ENCODE measurements at places on chromosomes 13 and 19.

- no peak for DNase-seq
Measured at GRCh38 chr13:37526710-37527473, 71.7 kb downstream of the POSTN start.

- DNase-seq: no peak
Measured at GRCh38 chr19:1366296-1366695, 17.4 kb upstream of the NDUFS7 start.

- DNase-seq: no peak
Measured at GRCh38 chr19:38290631-38291147, 13.4 kb upstream of the C19orf33 start.

DNA sequence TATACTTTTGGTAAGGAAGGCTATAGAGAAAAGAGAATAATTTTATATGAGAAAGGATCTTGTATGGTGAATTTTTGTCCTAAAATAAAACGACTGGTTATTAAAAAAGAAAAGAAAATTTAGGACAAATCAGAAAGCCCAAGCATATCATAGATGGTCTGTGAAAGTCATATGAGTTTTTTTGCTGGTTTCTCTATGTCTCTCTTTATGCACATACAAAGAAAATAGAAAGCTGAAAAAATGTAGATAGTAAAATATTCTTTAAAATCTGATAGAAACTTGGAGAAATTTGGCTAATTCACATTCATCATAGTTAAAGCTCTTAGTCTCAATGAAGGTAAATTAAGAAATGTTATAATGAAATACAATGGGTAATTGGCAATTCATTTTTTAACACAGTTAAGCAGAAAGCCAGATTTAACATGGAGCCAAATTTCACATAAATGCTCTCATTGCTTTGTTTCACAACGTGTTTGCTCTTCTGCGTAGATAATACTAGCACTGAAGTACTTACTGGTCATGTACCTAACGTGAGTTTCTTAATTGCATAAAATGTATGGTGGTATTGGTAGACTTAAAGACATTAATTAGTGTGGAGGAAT is 621.5 kb upstream of the ATXN8OS start:
- DNase-seq: no peak

- no peak for DNase-seq
Measured at GRCh38 chr19:13946414-13946813, 5.9 kb upstream of the DCAF15 start.

GRCh38 chr13:51004111-51004865 is 94.7 kb downstream of the RNASEH2B start:
- no peak for DNase-seq

GRCh38 chr13:50444726-50445125 is 398.8 kb downstream of the DLEU7 start:
- no peak for DNase-seq

GRCh38 chr19:49116544-49116943 is 2.4 kb downstream of the LIN7B start:
- DNase-seq: no peak

GRCh38 chr13:25679936-25680335 is 308.2 kb downstream of the ATP8A2 start:
- DNase-seq: no peak

GRCh38 chr19:33507021-33507956 is 14.3 kb downstream of the PEPD start:
- no peak for DNase-seq

DNA sequence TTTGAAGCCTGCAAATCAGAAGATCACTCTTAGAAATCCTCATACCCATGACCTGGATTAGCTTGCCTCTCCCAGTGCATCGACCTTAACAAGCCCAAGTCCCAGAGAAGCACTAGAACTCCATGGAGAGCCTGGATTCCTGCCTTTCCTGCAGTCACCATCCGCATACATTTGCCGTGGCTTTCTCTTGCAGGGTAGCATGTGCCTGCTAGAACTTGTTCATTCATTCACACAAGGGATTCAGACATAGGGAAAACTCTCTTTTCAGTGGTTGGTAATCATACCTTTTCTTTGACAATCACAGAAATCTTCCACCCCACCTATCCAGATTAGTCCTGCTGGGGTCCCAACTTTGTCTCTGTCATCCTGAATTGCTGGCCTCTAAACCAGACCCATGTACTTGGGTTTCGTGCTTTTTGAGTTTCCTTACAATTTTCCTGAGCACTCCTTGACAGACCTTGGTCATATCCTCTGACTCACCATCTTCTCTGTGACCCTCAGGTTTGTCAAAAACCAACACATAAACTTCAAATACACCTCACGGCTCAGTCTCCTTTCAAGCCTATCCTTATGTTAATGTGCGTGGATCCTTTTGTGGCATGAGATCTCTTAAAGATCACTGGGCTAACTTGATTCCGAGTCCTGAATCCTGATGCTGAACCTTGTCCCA is 355.0 kb downstream of the MYO16 start:
- DNase-seq: no peak

- DNase-seq: no peak
Measured at GRCh38 chr19:47713046-47714021, at the start of gene EHD2. TSS of gene EHD2 (plus strand) at chr19:47713422. CDS start at chr19:47716613, 3,191 bp downstream.

DNA sequence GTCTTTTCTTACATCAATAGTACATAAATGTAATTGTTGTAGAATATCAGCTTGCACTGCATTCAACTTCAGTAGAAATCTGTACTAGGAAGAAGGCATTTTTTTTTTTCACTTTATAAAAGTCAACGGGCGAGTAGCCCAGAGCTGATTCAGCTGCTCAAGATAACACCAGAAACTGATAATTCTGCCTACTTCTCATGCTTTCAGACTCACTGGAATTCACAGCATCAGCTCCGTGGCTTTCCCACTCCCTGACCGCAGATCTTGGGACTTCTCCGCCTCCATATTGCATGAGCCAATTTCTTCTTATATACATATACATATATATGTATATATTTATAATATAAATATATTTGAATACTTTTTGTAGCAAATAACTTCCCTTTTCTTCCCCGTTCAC is 263.1 kb upstream of the RXFP2 start:
- DNase-seq: no peak

GRCh38 chr19:8526345-8527091 is 12.6 kb upstream of the ZNF414 start:
- no peak for DNase-seq

- DNase-seq: peak; percentile 74
Measured at GRCh38 chr19:3062165-3063105, at the start of gene TLE5. TSS of gene TLE5 (minus strand) at chr19:3062495. CDS start at chr19:3062200, 295 bp downstream.

GRCh38 chr13:20151016-20151415 is 9.8 kb downstream of the GJA3 start:
- no peak for DNase-seq

- DNase-seq: no peak
Measured at GRCh38 chr13:110500341-110500740, 61.2 kb downstream of the RAB20 start.

DNA sequence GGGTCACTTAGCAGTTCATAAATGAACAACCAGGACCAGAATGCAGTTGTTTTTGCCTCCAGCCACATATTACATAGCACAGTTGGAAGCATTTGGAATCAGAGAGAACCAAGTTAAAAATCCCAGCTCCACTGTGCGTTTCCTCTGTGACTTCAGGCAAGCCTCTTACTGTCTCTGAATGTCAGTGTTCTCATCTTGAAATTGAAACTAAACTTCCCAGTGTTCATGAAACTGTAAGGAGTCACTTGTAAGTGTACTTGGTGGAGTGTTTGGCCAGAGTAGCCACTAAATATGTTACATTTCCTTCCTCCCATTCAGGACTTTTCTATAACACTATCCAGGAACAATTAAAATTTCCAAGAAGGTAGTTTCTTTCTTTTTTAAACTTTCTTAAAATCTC is 276.8 kb downstream of the KCNRG start:
- DNase-seq: no peak

- peak; percentile 86 for DNase-seq
Measured at GRCh38 chr19:41934849-41935374, 6.7 kb upstream of the ERFL start.

DNA sequence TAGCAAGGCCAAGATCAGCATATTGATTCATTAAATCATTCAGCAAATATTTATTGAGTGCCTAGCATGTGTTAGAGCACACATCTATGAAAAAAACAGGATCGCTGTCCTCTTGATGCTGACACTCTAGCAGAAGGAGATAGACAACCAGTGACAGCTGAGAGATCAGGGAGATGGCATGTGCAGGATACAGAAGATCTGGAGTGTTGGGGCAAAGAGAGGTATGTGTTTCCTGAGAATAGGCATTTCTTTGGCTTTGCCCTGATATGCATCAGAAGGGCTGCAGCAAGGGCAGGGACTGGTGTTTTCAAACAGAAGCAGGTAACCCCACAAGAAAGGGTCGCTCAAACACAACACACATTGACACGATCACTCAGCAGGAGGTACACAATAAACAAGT is 423.4 kb downstream of the FOXO1 start:
- no peak for DNase-seq

GRCh38 chr19:33795370-33796163 is 1.1 kb upstream of the KCTD15 start:
- peak; percentile 32 for DNase-seq

DNA sequence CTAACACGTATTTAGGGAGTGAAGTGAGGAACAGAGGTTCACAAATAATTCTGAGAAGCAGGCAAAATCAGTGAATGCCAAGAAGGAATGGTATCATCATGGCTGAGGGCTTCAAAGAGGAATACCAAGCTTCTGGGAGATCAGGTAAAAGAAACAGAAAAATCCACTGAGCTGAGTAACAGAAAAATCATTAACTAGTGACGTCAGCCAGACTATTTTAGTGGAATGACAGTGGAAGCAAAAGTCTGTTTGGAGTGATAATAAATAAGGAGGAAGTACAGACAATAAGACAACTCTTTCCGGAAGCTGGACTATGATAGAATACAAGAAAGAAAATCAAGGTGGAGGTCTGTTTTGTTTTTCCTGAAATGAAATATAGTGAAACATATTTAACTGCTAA is 83.5 kb downstream of the SACS start:
- no peak for DNase-seq

GRCh38 chr19:44757057-44757734 is 8.7 kb downstream of the BCL3 start:
- no peak for DNase-seq

GRCh38 chr19:18431351-18432197 is 6.4 kb downstream of the ISYNA1 start:
- no peak for DNase-seq

DNA sequence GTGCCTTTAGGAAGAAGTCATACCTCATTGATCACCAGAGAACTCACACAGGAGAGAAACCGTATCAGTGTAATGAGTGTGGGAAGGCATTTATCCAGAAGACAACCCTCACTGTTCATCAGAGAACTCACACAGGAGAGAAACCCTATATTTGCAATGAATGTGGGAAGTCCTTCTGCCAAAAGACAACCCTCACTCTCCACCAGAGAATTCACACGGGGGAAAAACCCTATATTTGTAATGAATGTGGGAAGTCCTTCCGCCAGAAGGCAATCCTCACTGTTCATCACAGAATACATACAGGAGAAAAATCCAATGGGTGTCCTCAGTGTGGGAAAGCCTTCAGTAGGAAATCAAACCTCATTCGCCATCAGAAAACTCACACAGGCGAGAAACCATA is 21.9 kb downstream of the ZNF382 start:
- no peak for DNase-seq

DNA sequence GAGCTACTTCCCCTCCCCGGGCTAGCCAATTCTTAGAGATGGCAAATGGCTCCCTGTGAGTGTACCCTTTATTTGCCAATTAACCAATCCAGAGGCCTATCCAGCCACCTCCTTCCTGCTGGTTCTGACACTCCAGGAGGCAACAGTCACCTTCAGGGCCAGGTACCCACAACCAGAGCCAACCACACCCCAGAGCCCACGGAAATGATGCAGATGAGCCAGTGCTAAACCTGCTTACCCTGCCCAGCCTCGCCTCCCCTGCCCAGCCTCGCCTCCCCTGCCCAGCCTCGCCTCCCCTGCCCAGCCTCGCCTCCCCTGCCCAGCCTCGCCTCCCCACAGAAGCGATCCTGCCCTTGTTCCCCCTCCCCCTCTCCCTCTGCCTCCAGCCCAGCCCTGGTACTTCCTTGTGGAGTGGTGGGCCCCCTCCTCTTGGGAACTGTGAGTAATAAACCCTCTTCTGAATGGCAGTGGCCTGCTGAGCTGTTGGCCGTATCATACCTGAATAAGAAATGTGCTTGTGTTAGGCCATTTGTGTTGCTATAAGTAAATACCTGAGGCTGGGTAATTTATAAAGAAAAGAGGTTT is 173.8 kb upstream of the RNF113B start:
- DNase-seq: no peak

DNA sequence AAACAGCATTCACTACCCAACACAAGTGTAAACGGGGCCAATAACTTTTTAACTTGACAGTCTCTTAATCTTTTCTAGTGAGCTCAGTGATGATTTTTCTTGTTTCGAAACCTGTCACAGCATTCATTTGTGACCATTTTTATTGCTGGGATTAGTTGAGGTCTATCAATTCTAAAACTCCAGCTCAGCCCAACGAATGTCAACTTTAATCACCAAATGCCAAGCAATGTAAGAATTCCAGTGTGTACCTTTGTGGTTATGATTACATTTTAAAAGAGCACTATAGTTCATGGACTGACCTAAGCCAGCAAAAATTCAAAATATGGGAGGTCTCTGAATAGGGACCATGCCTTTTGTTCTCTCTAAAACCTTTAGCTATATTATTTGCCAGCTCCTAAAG is 694.3 kb upstream of the SGCG start:
- no peak for DNase-seq

DNA sequence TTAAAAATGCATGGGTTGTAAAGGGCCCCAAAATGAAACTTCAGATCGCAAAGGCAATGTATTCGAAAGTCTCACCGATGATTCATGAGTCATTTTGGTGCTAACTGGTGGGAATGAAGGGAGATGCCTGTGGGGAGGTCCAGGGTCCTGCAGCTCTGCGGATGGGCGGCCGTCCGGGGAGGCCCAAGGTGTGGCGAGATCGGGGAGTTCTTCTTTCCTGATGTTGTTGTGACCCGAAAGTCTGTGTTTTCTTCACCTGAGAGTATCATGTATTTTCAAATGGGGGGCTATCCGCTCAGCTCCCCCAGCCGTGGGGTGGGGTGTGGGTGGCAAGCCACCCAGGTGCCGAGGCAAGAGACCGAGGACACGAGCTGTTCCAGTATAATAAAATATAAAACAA is 36.5 kb downstream of the TFDP1 start:
- DNase-seq: no peak

DNA sequence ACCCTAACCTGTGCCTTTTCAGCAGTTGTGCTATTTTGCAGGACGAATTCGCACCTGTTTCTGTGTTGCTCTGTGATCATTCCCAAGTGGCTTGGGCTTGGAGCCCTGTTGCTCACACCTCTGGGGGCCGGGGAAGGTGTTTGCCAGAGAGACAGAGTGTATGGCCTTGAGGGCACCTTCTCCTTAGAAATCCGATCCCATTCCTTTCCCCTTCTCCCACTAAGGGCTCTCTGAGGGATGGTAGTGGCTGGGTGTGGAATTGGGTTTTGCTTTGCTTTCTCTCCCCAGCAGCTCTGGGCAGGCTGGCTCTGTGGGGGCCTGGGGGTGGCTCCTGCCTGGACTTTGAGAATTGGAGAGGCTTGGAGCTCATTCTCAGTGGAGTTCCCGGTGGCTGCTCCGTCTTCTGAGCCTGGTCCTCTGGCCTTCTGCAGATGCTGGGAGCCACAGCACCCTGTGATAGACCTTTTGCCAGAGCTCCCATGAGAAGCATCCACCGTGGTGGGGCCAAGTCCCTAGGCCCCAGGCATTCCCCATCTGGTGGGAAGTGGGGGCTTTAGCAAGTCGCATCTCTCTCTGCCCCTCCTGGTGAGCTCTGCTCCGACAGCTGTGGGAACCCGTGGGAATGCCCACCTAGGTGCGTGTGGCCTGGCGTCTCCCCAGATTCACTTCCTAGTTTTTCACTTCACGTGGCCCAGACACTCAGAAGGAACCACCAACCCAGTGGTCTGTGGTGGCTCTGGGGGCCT is 26.1 kb downstream of the ATP11A start:
- no peak for DNase-seq

GRCh38 chr19:4678881-4679790 is 9.0 kb upstream of the MYDGF start:
- DNase-seq: peak; percentile 6

Data from CD4-positive, alpha-beta T cell treated with Interferon alpha-2 for 1 hour (primary cell).